ENCODE measurements at places on chromosomes 7 and 10.

- no peak for DNase-seq
These were observed 91.3 kb downstream of the PARD3 start for GRCh38 chr10:34723750-34724149.

- no peak for DNase-seq
These were observed 102.2 kb downstream of the ZNF92 start for GRCh38 chr7:65475734-65476319.

- DNase-seq: no peak
These were observed 19.3 kb downstream of the PRSS2 start for GRCh38 chr7:142790056-142790455.

DNA sequence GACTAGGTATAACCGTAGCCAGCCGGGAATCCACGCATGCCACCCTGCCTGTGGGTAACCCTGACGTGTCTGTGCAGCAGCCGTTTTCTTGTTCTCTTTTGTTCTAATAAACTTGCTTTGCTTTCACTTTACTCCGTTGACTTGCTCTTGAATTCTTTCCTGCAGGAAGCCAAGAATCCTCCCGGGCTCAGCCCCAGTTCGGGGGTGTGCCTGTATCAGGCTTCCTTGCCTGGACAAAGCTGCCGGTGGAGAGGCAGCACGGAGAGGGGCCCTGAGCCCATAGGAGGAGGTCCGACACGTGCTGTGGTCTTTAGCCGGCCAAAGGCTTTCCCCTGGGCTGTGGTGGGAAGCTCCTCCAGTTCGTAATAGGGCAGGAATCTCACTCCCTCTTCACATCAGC is 256.5 kb upstream of the PPP2R2D start:
- DNase-seq: no peak

- no peak for DNase-seq
These were observed 518.6 kb downstream of the AUTS2 start for GRCh38 chr7:70116867-70117266.

All from effector CD4-positive, alpha-beta T cell (primary cell).